ENCODE measurements at places on chromosomes 16 and 17.

GRCh38 chr17:7237761-7238419 is 1.4 kb downstream of the PHF23 start:
- DNase-seq = peak; percentile 65

DNA sequence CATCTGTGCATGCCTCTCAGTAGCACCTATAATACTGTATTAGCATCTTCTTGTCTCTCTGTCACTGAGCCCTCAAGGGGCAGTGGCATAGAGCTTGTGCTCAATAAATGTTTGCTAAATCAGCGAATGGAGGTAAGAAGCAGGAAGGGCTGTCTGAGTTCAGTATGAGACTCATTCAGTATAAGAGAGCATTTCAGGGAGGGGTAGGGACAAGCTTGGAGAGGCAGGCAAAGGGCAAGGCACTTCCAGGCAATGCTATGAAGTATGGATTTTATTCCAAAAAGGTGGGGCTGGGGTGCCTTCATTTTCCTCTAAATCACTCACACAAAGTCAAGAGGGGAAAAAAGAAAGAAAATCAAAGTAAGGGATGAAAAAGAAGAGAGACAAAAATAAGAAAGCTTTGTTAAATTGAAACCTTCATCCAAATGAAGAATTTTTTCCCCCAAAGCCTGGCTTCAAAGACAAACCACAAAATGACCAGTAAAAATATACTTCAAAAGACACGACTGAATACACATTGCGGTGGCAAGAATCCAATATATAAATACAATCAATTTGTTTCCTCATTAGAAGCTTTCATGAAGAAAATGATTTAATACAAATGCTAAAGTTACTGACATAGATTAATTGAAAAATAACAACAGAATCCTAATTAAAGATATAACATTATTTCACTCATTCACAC is 51.2 kb downstream of the SKAP1 start:
- DNase-seq = no peak

DNA sequence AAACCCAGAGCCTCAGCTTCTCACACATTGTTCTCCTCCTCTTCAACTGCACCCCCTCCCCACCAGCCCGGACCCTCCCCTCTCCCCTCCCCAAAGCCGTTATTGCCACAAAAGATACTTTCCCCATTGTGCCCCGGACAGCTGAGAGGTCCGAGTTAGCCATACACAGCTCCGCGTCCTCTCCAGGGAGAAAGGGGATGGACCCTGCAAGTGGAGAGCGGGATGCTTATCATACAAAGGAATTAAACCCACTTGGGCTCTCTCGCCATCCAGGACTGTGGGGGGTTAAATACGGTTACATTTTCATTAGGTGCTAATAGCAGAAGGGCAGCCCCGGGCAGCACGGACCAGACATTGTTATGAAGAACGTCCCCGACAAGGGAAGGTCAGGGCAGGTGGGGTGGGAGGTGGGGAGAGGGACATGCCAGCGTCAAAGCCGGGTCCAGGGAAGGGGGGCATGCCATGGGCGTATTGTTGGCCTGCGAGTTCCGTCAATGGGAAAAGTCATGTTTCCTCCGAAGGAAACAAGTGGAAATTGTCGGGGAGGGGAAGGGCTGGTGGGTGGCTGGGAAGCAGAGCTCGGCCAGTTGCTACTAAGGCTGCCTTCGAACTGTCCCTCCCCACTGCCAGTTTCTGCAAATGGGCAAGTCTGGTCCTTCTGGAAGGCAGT is 99.1 kb downstream of the SOX9 start:
- DNase-seq = no peak

- DNase-seq = no peak
These were observed 6.8 kb upstream of the ZNF594 start for GRCh38 chr17:5198472-5198871.

DNA sequence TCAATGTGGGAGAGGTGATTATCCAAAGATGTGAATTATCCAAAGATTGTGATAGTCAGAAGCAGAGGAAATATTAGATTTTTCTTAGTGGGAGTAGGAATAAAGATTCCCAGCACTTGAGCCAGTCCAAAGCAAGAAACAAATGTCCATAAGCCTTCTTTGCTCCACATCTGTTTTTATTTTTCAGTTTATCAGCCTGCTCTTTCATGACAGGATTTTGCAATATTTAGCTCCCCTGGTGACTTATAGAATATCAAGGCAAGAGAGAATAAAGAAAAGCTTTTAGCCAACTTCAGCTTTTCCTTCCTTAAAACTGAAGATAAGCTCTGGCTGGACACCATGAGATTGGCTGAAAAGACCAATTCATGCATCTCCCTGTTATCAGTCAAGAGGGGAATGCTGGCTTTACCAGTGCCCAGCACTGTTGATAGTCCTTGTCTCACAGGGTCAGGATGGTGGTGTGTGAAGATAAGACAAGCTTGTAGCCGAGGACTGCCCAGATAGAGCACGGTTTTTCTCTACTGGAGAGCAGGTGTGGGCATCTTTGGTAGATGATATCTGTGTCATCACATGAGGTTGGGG is 706.5 kb downstream of the KCNJ2 start:
- no peak for DNase-seq

- DNase-seq = no peak
These were observed 46.1 kb downstream of the CYTH1 start for GRCh38 chr17:78735832-78736525.

- DNase-seq = no peak
These were observed 301 bp upstream of the ULK2 start for GRCh38 chr17:19868079-19868395.
